ENCODE measurements at places on chromosomes 3 and 15.

- DNase-seq = no peak
Measured at GRCh38 chr3:71264840-71265239, 318.7 kb downstream of the FOXP1 start.

- no peak for DNase-seq
Measured at GRCh38 chr3:120344349-120344748, 4.8 kb downstream of the LRRC58 start.

DNA sequence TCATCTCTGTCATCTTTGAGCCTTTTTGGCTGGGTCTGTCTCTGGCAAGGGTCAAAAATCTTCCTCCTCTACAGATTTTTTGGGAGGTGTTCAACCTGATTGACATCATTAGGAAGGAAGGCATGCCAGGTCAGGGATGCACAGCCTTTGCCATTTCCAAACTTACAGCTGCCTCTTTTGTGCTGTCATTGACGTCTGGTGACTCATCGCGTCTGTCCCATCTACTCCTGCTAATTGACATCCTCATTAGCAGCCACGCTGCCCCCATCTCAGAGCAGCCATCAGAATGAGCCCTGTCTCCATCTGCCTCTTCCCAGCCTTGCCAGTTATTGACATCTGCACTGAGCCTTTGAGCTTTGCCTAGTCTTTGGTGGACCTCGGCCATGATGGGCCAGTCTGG is 53.0 kb downstream of the PDIA5 start:
- no peak for DNase-seq

- DNase-seq = no peak
Measured at GRCh38 chr15:73382115-73382514, 13.4 kb upstream of the HCN4 start.

DNA sequence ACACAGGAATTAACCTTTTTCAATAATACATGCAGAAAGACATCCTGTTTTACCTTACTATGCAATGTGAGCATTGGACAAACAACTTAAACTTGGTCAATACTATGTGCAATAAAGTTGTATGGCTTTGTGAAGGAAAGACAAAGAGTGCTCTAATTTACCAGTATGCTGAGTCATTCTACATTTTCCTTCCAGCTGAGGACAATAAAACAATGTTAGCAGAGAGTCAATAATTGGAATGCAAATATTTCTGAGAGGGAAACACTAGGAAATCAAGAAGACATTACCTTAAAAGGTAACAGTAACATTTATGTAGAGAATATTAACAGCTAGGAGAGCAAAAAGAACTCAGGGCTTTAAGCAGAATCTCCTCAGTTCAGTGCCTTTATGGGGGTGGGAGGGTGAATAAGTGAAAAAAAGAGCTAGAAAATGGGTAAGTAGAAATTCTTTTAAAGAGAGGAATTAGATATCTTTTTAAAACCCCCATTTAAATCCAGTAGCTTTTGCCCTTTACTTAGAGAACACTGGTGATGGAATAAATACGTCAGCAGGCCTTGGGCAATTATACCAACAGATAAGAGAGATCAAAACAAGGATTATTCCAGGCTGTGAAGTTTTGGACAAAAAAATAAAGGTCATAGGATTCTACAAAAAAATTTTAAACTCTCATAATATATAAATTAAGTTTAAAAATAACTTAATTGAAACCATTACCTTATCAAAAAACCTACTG is 11.6 kb upstream of the HGD start:
- DNase-seq = no peak

DNA sequence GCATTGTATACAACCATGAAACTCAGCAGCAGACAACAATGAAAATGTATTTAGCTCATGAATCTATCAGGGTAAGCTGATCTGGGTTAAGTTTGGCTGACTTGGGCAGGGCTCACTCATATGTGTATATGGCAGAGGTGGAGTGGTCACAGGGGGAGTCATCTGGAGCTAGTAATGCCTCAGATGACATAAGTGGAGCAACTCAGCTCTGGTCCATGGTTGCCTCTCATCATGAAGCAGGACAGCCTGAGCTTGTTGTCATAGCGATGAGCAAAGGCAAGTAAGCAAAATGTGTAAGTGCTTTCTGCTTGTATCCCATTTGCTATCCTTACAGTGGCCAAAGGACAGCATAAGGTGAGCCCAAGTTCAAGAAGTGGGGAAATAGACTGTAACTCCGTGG is 64.5 kb downstream of the ALCAM start:
- no peak for DNase-seq

DNA sequence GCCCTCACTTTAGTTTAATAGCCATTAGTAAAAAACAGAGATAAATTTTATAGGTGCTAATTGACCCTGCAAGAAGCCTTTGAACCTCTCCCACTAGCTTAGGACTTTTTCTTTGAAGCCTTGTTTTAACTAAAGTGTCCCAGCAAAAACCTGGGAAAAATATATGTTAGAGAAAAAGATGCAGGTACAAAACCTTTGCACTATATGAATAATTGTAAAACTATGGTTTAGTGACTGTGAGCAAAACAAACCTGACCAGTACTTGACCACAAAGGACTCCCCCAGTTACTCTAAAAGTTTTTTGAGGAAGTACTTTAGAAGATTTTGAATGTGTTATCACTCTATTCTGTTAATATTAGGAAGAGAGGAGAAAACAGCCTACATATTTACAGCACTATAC is 123.3 kb upstream of the TP63 start:
- no peak for DNase-seq

GRCh38 chr15:31570591-31570990 is 244.0 kb downstream of the KLF13 start:
- no peak for DNase-seq

DNA sequence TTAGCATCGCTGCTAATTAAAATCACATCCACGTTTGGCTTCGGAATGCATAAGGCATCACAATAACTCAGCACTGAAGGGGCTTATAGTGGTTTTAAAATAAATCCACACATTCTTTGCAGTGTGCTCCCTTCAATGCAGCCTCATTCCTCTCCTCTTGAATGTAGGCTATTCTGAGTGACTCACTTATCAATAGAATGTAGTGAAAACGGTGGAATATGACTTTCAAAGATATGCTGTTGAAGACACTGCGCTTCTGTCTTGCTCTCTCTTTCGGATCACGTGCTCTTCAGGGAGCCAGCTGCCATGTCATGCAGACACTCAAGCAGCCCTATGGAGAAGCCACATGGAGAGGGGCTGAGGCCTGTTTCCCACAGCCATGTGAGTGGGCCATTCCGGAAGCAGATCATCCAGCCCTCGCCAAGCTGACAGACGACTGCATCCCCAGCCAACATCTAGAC is 87.4 kb downstream of the CRYGS start:
- no peak for DNase-seq

DNA sequence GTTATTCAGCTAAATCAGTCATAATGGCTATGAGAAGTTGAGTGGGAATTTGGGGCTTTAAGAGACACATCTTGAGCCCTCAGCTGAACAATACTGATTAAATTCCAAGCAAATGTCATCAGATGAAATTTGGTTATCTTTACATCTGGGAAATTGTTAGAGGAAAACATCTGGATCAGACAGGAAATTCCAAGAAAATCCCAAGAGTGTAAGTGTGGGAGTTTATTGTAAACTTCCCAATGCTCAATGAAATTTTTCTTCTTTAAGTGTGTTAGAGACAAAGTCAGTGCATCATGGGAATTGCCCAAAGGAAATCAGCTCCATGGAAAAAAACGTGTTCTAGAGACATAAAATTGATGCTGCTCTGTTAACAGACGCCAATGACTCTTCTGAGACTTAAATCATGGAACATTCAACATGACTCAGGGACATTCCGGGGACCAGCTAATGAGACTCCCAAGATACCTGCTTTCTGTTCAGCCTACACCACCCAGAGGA is 19.8 kb upstream of the DCLK3 start:
- no peak for DNase-seq

GRCh38 chr15:46502667-46503066 is 867.8 kb downstream of the SQOR start:
- no peak for DNase-seq
